ENCODE measurements at places on chromosomes 1 and 21. TPM values are rescaled to one million over a fixed set of nuclear protein-coding genes. Genes with fewer than 3 reads are reported as not detected.

CLIC6 gene
- 9.3 TPM for total RNA-seq

GPR157 gene
- 40.6 TPM for total RNA-seq

RGS8 gene
- 0.18 TPM for total RNA-seq

RNF207 gene
- 35.8 TPM for total RNA-seq

COA6 gene
- 37.8 TPM for total RNA-seq

CSF1 gene
- 30.8 TPM for total RNA-seq

C1orf167 gene
- 1.2 TPM for total RNA-seq

SLC22A15 gene
- 8.3 TPM for total RNA-seq

TMEM125 gene
- 0.65 TPM for total RNA-seq

WNT4 gene
- not detected for total RNA-seq
